ENCODE measurements at places on chromosomes 2 and 18.

- DNase-seq = no peak
Measured at GRCh38 chr2:1350111-1350510, 63.2 kb upstream of the TPO start.

DNA sequence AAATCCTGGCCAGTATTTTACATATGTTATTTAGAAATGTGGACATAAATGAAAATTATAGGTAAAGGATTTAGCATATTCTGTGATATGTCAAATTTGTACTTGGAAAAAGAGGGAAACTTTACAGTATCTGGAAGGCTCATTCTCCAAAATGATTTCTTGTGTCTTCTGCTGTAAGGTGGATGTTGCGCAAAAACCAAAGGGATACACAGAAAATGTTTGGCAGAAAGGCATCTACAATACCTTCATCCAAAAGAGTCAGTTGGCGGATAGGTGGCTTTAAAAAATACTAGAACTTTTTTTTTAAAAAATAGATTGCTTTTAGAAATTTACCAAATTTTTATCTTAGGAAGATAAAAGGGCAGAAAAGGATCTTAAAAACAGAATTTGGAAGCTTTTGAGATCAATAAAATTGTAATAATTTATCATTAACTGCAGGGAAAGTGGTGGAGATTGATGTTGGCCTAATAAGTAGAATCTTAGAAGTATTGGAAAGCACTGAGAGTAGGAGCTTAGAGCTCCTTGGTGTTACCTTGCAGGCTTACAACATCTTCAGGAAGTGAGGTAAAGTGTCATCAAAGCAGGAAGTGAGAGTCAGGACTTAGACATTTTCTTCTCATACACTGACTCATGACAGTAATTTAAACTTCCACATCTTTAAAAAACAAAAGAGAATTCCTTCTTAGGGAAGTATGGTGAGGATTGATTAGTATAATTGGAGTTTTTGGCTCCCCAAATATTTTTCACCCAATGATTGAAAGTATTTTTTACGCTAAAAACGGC, 2.1 kb downstream of the NABP1 start:
- no peak for DNase-seq

- no peak for DNase-seq
Measured at GRCh38 chr2:236513956-236514355, 55.7 kb upstream of the ACKR3 start.

DNA sequence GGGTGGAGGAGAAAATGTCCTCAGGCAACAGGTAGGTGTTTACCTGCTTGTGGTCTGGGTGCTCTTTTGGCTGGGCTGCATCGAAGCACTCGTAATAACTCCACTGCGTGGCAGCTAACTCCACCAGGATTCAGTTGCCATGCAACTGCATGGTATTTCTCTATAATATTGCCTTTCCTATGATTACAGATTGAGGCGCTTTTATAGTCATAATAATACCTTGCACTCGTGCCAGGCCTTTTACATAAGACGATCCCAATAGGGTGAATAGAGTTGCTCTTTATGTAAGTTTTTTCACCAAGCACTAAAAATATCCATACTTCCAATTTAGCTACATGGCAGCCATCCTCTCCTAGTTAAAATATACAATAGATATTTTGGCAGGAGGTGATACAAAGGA, 19.7 kb upstream of the NYAP2 start:
- no peak for DNase-seq

DNA sequence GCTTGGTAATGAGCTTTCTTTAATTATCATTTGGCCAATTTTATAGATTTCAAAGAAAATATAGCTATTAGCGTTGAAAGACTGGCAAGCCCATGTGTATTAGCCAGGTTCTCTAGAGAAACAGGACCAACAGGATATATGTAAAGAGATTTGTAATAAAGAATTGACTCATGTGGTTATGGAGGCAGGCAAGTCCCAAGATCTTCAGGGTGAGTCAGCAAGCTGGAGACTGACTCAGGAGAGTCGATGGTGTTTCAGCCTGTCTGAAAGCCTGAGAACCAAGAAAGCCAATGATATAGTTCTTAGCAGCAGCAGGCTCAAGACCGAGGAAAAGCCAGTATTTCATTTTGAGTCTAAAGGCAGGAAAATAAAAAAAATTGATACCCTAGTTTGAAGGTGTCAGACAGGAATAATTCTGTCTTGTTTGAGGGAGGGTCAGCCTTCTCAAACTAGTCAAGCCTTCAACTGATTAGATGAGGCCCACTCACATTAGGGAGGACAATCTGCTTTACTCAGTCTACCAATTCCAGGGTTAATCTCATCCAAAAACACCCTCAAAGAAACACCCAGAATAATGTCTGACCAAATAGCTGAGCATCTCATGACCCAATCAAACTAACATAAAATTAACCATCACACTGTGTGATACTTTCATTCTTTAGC, 78.3 kb upstream of the CRIM1 start:
- DNase-seq = no peak

DNA sequence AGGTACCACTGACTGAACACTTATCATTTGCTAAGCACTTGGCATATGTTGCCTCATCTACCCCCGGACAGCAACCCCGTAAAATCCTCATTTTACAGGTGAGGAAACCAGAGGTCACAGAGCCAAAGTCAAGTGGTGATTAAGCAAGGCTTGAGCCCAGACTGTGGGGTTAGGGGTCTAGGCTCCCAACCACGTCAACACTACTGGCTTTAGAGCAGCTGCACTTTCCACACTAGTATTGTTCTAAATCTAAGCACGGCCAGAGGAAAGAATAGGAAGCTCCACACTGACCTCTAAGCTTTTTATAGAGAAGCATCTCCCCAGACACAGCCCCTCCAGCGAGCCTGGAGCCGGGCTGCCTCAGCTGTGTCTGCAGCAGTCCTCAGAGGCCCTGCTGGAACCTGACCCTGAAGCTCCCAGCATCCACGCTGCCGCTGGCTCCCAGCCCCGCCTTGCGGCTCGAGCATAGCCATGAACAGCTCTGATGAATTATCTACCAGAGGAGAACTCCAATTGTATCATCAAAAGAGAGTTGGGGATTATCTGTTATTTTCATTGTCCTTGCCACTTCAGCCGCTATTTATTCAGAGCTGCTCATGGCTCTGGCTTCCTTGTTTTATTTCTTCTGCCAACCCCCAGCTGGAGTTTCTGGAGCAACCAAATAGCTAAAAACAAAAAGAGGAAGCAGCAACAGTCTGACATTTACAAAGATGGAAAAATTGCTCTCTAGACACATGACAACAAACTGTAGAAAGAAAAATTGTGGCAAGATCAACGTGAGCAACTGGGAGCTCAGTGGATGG, 62.2 kb upstream of the RTN4 start:
- no peak for DNase-seq

DNA sequence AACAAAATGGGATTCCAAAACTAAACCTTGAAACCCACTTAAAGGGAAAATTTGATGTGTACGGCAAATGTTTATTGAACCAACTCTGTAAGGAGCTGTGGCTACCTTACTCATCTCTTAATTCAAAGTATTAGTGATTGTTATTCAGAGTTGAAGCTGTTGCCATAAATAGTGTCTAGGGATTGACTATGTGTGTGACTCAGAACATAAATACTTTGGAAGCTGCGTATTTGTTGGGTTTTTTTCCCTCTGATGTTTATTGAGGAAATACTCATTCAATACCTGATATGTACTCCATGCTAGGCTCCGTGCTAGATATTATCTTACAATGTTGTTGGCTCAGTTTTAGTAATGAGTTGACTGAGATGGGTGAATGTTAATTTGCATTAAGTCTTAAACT, 90.4 kb downstream of the PTRHD1 start:
- DNase-seq = no peak

DNA sequence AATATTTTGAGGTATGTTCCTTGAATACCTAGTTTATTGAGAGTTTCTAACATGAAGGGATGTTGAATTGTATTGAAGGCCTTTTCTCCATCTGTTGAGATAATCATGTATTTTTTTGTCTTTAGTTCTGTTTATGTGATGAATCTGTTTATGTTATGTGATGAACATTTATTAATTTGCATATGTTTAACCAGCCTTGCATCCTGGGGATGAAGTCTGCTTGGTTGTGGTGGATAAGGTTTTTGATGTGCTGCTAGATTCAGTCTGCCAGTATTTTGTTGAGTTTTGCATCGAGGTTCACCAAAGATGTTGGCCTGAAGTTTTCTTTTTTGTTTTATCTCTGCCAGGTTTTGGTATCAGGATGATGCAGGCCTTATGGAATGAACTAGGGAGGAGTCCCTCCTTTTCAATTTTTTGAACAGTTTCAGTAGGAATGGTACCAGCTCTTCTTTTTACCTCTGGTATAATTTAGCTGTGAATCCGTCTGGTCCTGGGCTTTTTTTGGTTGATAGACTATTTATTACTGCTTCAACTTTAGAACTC, 71.9 kb downstream of the EPC2 start:
- DNase-seq = no peak

GRCh38 chr2:215144106-215144875, 5.9 kb upstream of the ABCA12 start:
- no peak for DNase-seq

- DNase-seq = no peak
Measured at GRCh38 chr2:11168488-11168887, 13.2 kb downstream of the SLC66A3 start.

DNA sequence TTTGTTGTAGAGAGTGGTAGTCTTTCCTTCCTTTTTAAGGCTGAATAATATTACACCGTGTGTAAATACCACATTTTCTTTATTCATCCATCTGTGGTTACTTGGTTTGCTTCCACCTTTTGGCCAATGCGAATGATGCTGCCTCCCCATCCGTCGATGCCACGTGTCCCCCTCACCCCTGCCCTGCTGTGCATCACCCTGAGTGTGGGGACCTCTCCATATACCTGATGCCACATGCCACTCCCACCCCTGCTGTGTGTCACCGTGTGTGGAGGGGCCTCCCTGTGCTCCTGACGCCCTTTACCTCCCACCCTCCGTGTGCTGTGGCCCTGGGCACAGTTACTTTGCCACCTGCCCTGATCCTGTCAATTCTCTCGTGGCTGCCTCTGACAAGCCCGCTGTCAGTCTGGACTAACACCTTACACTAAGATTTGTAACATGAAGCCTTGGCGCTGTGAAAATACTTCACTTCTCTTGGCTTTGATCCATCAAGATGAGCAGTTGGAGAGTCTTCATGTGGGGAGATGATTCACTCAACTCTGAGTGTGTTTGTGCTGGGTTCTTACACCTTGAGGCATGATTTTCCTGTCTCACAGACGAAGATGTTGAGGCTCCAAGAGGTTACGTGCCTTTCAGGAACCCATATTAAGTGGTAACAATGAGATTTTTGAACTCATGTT, 234.0 kb downstream of the ZNF407 start:
- DNase-seq = no peak

- no peak for DNase-seq
Measured at GRCh38 chr18:35047697-35048292, 6.6 kb downstream of the MAPRE2 start.

DNA sequence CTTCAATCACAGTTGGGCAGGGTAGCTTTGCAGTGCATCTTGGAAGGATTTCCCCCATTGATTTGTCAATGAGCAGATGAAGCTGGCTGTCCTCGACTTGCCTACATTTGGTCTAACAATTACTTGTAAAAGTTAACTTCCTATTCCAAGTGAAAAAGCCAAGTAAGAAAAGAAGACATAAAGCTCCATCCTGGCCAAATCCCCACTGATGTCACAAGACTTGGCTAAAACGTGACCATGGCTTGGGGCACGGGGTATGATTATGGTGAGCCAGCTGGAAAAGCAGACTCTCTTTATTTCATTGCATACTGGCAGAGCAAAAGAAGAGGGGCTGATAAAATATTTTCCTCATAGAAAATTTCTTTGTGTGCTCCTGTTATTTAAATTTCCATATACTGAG, 25.4 kb upstream of the PID1 start:
- no peak for DNase-seq

DNA sequence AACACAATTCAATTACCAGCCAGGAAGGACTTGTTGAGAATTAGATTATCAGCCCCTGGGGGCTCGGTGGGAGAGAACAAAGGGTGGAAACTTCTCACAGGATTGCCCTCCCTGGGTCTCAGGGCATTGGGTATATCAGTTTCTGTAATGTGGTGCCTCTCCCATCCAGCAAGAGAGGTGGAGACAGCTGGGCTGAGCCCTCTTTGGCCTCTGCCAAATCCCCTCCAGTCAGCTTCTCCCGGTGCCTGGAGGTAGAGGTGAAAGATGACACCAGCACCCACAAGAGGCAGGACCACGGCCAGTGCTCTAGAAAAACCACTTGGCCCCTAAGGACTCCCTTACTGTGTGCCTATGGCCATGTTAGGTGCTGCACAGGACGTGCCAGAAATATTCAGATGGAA, 179.7 kb downstream of the HAUS1 start:
- DNase-seq = no peak

GRCh38 chr2:191580581-191580980, 97.4 kb upstream of the NABP1 start:
- DNase-seq = no peak

DNA sequence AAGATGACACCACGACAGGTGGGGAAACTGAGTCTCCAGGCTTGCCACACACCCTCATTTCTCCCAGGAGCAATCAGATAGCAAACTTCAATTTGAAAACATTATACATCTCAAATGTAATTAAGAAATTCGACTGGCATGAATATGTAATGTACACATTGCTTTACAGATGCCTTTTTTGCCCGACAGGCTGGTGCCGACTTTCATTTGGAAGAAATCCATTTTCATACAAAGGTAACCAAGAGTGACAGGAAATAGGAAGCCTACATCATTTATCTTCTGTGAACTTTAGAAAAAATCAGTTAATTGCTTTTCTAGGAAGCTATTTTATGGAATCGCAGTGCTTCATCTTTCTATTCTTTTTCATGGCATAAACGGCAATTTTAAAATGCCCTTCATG, 140.3 kb downstream of the AFF3 start:
- DNase-seq = no peak

GRCh38 chr2:8215159-8215863, 466.5 kb upstream of the ID2 start:
- DNase-seq = no peak

- no peak for DNase-seq
Measured at GRCh38 chr2:114082731-114083433, 193.0 kb downstream of the ACTR3 start.

DNA sequence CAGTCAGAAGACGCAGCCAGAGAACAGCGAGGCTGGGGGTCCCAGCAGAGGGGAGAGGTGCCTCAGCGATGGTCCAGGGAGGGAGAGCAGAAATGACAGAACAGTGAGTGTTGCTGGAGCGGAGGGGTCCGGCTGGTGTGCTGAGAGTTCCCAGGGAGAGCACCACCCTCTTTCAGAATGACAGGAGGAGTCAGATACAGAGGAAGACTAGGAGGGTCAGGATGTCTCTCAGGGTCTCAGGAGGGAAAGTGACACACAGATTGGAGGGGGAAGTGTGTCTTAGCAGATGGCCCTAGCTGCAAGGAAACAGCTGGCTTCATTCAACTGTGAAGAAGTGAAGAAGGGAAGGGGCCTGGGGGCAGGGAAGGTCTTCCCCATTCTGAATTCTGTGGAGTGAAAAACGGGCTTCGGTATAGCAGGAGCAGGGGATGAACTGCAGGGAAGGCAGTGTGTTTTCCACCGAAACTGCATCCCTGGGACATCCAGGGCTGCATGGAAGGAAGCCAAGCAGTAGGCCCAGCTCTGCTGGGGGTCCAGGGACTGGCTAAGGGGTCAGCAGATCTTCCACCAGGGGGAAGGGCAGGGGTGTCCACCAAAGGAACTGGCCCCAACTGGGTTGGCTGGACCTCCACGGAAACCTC, 90.0 kb upstream of the OTOS start:
- DNase-seq = no peak

All from stimulated activated CD4-positive, alpha-beta T cell treated with anti-CD3 and anti-CD28 coated beads, TNF-alpha, amount 100 ng/mL, for 4 hours (primary cell).